Activated T-cell treated with anti-CD3 and anti-CD28 coated beads, Interleukin-2, amount 50 U/mL, for 1 hour (primary cell): ENCODE measurements at places on chromosomes 1 and 21.

GRCh38 chr1:27298632-27299384, 23.2 kb upstream of the TMEM222 start:
- DNase-seq: no peak

DNA sequence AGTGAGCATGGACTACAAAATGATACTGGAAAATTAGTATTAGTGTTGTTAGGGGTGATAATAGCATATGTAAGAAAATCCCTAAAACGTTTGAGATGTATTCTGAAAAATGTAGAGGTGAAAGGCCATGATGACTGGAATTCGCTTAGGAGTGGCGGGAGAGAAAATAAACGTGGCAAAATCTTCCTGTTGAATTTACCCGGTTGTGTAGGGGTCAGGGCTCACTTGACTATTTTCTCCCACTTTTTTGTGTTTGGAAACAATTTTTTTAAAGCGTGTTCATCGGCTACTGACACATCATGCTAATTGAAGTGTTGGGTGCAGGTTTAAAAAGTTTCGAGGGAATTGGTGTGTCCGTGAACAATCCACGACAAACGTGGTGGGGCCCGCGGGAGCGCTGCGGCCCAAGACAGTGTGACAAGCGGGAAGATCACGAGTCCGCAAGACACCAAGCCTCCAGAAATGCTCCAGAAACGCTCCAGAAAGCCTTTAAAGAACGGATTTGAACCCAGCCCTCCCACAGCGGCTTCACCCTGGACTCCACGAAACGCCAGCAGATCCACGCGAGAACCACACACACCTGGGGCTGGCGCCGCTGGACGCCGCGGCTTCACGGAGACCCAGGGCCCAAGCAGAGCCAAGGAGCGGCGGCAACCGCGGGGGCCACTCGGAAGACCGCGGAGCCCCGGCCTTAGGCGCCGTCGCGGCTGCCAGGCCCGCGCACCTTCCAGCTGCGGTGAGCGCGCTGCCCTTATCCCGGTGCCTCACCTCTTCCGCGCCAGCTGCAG, 573 bp downstream of the PSMG1 start:
- DNase-seq: no peak

DNA sequence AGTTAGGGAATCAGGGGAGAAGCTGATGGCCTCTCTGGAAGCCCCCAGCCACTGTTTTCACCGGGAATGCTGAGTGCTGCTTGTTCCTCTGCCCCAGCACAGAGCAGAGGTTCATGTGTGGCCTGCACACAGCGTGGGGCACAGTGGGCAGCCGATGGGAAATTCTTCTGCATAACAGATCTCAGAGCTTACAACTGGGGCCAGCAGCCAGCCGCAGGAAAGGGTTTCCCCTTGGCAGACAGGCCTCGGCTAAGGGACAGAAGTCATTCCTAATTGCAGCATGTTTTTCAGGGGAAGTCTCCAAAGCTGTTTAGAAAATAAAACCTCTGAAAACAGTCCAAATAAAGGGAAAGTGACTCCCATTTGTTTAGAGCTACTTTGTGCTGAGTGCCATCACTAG, 22.6 kb downstream of the HMGB4 start:
- DNase-seq: no peak

DNA sequence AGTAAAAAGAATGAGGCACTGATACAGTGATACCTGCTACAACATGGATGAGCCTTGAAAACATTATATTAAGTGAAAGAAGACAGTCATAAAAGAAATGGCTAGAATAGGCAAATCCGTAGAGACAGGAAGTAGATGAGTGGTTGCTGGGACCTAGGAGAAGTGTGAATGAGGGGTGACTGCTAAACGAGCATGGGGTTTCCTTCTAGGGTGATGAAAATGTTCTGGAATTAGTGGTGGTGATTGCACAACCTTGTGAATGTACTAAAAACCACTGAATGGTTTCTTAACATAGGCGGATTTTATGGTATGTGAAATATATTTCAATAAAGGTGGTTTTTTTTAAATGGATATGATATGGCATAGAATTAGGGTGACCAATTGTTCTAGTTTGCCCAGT, 12.6 kb upstream of the SERINC2 start:
- DNase-seq: no peak

DNA sequence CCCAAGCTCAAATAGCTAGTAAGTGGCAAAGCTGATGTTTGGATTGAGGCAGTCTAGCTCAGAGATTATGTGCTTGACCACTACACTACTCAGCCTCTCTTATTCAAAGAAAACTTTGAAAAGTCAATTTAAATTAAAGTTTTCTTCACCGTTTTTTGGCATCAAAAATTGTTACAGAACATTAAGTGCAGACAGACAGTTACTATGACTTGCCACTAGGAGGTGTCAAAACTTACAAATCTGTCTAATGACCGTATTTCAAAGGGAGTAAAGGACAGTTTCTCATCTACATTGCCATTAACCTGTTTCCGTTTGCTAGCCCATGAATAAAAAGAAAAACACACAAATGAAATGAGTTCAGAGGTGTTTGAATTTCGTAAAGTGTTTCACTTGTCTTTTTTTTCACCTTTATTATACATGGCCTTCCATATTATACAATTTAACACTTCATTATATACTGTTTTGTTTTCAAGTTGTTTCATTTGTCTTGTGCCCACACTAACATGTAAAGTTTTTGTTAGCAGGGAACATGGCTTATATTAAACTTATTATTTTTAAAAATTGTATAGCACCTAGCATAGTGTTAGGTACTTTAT, 57.4 kb upstream of the MTF2 start:
- no peak for DNase-seq

DNA sequence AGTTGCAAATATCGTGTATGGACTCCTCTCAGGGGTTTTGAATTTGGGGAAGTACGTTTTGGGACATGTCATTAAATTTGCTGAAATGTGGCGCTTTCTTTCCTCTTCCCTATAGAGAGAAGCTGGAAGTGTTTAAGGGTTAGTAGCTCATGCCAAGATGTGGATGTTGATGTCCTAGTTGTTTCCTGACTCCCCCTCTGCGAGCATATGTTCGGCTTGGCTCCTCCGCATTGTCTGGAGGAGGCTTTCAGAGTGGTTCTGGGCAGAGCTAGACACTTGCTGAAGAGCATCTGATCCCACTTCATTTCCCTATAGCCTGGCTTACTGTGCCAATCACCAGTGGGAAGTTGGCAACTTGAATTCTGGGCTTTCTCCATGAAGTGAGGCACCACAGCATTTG, 347.4 kb upstream of the B3GALT2 start:
- no peak for DNase-seq

DNA sequence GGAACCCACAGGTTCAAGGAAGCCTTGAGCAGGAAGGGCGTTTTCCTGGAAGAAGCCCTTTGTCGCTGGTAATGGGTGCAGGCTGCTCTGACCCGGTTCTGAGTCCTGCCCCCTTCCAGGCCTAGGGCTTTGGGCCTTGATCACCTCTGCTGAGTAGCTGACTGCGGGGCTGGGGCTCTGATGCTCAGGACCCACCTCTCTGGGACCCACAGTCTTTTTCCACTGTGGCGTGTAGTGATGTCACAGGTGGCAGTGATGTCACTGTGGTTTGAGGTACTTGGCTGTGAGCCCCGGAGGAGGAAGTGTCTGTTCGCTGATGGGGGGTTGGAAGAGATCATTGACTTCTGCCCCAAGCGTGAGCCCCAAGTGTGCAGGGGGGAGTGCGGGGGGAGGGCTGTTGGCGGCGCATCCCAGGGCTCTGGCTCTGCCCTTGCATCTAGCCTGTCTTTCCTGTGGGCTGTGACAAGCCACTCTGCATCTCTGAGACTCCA, 6.9 kb downstream of the TNFRSF1B start:
- DNase-seq: peak; percentile 98

DNA sequence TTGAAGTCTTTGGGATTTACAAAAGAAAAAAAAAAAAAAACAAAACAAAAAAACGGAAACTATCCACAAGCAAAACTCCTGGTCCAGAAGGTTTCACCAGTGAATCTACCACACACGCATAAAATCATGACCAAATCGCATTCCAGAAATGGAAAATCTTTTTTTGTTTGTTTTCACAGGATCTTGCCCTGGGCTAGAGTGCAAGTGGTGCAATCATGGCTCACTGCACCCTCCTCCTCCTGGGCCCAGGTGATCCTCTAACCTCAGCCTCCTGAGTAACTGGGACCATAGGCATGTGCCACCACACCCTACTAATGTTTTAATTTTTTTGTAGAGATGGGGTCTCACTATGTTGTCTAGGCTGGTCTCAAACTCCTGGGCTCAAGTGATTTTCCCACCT, 100.5 kb downstream of the DYRK1A start:
- DNase-seq: no peak

GRCh38 chr21:35254006-35254764, 205.1 kb upstream of the RUNX1 start:
- no peak for DNase-seq

DNA sequence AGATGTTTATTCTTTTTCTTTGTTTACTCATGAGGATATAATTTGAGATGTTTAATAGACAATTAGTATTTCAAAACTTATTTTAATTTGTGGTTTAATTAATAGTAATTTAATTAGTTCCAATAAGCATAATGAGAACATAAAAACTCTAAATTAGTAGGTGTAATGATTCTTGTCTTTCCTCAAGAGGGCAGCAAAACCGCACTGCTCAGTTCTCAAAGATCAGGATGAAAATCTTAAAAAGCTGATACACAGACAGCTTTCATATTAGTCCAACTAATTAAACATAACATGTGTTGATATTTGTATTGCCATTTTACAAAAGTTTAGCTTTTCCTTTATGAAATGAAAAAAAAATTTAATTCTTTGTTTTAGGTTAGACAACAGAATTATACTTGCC, 106.7 kb upstream of the C21orf91 start:
- no peak for DNase-seq

- no peak for DNase-seq
Observed at GRCh38 chr1:196449460-196449859, 158.8 kb downstream of the KCNT2 start.

GRCh38 chr21:32083197-32083596, 195.7 kb downstream of the MIS18A start:
- no peak for DNase-seq

DNA sequence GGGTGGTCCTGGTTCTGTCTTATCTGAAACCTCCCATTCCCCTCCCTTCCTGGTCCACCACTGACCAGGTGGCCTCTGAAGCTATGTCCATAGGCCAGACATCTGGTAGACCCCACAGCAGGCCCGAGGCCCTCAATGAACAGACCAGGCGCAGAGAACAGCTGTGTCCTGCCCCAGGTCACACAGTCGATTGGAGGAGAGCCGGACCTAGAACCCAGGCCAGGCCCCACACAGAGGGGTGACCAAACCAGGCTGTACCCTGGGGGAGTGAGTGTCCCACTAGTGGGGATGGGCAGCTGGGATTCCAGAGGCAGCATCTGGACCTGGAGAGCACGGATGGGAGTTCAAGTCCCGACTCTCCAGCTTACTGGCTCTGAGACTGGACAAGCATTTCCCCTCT, 29.2 kb downstream of the RNU1-1 start:
- no peak for DNase-seq

DNA sequence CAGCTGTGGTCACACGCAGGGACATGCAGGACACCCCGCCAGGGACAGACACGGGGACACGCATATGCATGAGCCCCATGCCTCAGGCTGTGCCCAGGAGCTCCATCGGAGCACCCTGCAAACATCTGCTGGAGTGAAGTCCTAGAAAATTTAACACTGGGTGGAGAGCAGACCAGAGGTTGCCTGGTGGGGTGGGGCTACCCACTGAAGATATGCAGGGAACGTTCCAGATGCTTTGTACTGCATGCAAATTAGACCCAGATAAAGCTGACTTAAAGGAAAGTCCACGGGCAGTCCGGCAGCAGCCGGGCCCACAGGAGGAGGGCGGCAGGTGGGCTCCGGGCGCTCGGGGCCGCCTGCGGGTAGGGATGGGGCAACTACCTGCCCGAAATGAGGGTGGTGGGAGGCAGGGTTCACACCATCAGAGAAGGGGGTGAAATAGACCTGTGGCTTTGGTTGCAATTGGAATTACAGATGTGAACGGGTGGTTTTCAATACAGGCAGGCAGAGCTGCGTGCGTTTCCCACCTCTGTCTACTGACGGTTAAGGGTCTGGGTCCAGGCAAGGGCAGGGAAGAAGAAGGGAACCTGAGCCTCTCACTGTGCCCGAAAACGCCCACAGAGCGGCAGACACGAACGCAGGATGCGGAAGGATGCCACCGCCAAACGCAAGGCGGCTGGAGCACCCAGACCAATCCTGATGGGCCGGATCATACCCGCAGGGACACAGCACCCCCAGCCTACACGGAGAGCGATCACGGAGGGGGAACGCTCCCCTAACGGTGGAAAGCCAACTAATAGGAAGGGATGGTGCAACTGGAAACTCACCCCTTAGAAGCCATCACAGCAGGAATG, 21.0 kb downstream of the CFAP74 start:
- no peak for DNase-seq

DNA sequence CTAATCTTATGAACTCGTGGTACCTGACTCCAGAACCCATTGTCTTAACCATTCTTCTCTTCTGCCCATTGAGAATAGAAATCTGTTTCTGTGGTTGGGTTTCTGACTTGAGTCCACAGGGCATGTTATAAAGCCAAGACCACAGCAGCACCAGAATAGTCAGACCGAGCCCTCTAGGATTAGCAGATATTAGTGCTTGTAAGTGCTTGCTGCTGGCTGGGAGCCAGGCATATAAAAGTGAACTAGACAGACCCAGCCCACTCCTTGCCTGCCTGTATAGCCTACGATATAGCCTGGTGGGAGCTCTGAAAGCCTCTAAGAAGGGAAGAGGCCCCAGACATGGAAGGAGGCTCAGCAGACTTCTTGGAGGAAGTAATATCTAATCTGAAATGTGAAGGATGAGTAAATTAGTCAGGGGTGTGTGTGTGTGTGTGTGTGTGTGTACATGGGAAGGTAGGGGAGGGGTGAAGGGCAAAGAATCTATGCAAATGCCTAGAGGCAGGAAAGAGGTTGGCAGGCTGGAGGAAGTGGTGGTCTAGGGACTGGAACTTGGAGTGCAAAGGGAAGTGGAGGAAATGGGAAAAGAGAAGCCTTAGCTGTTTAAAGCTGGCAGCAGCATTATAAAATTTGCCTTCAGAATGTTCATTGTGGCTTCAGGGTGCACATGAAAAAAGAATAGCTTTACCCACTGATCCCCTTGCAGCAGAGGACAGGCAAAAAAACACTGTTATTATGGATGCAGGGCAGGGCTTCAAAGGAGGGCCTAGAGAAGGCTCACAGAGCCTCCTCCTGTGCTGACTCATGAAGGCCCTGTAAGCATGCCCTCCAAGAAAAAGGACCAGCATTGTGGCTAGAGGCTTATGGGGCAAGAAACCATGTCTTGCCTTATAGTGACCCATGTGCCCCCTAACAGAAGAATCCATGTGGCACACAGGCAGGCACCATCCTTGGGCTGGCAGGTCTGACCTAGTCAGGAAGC, 169.2 kb downstream of the LMX1A start:
- no peak for DNase-seq

- no peak for DNase-seq
Observed at GRCh38 chr1:156104861-156105832, 9.4 kb upstream of the LMNA start.

- no peak for DNase-seq
Observed at GRCh38 chr1:39216771-39217170, 12.3 kb downstream of the MACF1 start.

- no peak for DNase-seq
Observed at GRCh38 chr1:161020509-161021164, at the start of gene F11R. Gene F11R, minus strand, starts transcription at chr1:161021152. Its CDS starts 79 bp downstream, at chr1:161021073.
